Pulmonary artery endothelial cell (primary cell): ENCODE measurements at places on chromosomes 6 and 20.

DNA sequence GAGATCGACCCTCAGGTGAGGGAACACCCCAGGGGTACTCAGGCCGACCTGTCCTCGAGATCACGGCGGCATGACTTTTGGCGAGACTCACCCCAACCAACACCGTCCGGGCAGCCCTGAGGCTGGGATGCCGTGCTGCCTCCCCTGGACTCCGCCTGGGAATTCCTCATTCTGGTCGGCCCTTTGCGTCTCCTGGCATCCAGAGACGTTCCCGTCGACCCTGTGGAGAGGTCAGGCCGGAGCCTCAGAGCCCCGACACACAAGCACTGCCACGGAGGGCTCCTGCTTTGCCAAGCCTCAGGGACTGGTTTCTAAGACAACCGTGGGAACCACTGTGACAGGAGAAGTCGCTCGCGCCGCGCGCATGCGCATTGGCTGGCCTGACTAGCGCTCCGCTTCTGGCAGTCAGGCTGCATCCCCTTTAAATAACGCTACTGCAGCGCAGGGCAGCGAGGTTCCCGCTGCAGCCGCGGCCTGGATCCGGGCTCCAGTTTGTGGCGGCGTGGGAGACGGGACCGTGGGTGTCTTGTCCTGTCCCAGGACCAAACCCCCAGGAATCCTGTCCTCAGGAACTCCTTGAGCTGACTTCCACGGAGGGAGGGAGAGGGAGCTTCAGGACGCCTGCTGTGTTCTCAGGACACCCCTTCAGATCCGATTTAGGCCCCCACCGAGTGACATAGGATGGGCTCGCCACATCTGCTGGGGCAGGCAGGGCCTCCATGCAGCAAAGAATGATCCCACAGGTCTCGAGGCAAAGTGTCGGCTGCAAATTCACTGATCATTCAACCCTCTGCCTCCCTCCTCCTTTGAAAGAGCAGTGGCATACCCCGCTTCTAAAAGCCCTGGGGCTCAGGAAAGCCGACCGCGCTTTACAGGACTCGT is 163.2 kb upstream of the ZNF337 start:
- no peak for DNase-seq

DNA sequence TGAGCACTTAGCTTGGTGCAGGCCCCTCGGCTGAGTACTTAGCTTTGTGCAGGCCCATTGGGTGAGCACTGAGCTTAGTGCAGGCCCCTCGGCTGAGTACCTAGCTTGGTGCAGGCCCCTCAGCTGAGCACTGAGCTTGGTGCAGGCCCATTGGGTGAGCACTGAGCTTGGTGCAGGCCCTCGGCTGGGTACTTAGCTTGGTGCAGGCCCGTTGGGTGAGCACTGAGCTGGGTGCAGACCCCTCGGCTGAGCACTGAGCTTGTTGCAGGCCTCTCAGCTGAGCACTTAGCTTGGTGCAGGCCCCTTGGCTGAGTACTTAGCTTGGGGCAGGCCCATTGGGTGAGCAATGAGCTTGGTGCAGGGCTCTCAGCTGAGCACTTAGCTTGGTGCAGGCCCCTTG is 387.1 kb downstream of the THBS2 start:
- no peak for DNase-seq

- DNase-seq, result no peak
These were observed 92.4 kb downstream of the NCR2 start for GRCh38 chr6:41427642-41428335.

GRCh38 chr6:169266746-169267591 is 13.3 kb upstream of the THBS2 start:
- DNase-seq, result no peak

DNA sequence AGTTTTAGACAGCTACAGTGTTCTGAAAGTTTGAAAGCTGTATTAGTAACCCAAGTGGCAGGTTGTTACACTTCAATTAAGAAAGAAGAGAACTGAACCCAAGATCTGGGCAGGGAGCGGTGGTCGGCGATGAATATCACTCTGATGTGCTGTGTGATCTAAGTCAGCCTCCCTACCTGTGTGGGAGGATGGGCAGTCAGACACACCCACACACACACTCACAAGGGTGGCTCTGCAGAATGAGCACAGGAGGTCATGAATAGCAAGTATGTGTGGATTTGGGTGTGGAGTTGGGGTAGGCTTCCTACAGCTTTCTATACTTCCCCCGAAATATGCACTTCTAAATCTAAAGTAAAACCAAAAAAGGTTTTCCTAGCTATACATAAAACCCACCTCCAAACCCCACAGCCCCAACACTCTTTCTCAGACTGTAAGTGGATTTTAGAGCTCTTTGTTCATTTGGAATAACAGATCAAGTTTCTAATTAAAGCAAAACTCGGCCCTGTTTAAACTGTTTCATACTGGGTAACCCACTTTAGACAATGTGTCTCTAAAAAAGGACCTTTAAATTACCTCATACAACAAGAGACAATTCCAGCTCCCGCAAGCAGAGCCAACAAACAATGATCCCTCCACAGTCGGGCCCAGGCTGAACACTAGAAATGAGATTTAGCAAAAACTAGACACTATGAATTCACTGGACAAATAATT is 19.4 kb downstream of the TNFRSF21 start:
- DNase-seq, result no peak
